ENCODE measurements at places on chromosomes 4 and X. TPM values are rescaled to one million over a fixed set of nuclear protein-coding genes. Genes with fewer than 3 reads are reported as not detected.
A peak's percentile ranks its signal among the peaks of the same experiment; 100 is the strongest.

Gene GPR78
- not detected for total RNA-seq

Gene MXRA5
- not detected for total RNA-seq

GRCh38 chr4:76141241-76141640, 7.0 kb downstream of the NUP54 start:
- no peak for DNase-seq

- DNase-seq: no peak
These were observed 40.4 kb downstream of the HPGDS start for GRCh38 chr4:94302191-94302590.

Gene P2RY4
- total RNA-seq: 0.55 TPM

DNA sequence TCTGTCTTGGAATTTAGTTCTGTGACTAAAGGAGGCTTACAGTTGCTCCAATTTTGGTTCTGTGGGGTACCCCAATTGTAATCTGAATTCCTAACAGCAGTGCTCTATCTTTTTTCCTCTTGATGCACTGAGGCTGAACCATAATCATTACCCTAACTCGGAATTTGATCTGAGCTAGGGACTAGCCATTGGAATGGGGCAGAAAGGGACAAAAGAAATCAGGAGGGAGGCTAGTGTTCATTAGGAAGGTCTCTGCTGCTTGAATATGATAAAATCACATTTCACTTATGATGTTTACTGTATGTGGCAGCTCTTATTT, 2.7 kb downstream of the KLF3 start:
- no peak for DNase-seq

Gene SYNPO2
- 0.99 TPM for total RNA-seq

GRCh38 chrX:125577479-125577878, 257.8 kb downstream of the TEX13C start:
- DNase-seq: no peak

Gene TCEAL9
- total RNA-seq: 1.3 TPM

- peak; percentile 8 for DNase-seq
These were observed 813 bp downstream of the DIAPH2 start for GRCh38 chrX:96685210-96686099.

DNA sequence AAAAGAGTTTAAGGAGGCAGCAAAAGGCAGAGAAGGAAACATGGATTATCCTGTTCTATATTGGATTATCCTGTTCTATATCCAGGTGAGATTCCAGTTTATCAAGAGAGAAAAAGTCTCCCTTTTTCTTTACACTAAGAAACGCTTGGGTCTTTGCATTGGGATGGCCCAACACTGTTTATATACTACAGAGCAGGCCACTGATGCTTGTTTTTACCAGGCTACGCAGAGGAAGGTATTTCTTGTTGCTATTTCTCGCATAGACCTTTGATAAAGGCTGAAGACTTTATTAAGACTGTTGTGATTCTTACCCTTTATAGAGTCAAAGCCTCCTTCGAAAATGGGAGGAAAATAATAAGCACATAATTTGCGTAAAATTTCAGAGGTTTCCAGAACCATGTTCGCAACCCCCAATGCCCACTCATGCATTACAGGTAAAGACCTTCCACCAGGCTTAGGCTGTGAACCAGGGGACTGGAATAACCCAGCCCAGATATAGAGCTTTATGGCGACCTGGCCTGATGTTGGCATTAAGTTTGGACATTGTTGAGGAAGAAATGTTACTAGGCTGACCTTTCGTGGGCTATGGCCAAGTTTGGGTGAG, 218.3 kb downstream of the PTTG2 start:
- DNase-seq: no peak

- DNase-seq: no peak
These were observed 19.6 kb downstream of the TMEM187 start for GRCh38 chrX:153992180-153992579.

Gene SPANXN4
- not detected for total RNA-seq

DNA sequence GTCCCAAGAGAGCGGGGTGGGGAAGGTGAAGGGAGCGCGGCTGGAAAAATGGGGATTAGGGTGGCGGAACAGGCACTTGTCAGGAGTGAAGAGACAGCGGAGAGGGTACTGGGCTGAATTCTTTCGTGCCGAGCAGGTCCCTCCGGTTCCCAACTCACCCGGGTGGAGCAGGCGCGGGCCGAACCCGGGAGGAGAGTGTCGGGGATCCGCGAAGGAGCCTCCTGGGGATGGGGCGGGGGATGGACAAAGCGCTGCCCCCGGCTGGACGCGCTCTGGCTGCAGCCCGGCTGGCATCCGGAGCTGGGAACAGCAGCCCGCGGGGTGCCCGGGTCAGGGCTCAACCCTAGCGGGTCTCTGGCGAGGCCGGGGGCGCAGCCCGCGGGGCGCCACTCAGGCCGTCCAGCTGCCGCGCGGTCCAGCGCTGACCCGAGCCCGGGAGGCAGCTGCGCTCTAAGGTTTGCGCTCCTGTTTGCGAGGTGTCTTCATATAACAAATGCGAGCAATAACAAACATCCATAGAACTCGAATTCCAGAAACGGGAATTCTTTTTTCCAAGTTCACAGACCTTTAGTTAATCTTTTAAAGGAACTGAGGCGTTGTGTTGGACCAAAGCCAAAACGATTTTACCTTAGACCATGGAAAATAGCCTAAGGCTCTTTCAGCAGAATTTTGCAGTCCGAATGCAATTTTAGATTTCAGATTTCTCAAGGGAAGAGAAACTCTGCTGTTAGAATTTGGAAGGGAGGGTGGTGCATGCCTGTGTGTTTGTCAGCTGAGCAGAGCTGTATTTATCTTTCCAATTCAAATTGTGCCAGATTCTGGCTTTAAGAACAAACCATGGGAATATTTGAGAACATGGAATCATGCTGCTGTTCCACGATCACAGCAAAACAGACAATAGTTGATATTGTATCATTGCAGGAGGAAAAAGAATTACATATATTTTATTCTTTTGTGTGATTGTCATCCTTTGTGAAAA, 744 bp downstream of the NPY5R start:
- DNase-seq: no peak

Gene TRIML2
- not detected for total RNA-seq

Gene PAGE4
- not detected for total RNA-seq

GRCh38 chrX:106726485-106727437, at the start of gene RNF128:
Gene RNF128, plus strand, starts transcription at chrX:106726701. Its CDS starts 213 bp downstream, at chrX:106726914.
- no peak for DNase-seq

DNA sequence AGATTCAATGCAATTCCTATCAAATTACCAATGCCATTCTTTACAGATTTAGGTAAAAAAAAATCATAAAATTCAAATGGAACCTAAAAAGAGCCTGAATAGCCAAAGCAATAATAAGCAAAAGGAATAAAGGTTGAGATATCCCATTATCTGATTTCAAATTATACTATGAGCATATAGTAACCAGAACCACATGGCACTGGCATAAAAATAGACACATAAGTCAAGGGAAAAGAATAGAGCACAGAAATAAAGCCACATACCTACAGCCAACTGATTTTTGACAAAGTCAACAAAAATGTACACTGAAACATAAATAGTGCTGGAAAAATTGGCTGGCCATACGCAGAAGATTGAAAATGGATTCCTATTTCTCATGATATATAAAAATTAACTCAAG, 853.7 kb downstream of the FAT4 start:
- DNase-seq: no peak

DNA sequence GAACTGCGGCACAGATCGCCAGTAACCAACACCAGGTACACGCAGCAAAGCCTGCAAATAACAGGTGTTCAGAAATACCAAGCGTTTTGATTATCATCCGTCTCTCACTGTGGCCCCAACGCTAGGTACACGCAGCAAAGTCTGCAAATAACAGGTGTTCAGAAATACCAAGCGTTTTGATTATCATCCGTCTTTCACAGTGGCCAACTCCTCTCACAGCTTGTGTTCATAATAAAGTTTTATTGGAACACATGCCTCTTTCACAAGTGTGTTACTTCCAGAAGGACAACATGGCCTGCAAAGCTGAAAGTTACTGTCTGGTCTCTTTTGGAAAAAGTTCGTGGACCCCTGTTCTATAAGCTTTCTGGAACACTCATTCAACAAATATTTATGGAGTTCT, 153.1 kb downstream of the AFAP1 start:
- DNase-seq: no peak

Gene RAB33A
- 16.7 TPM for total RNA-seq

Gene MAGEA6
- not detected for total RNA-seq

- peak; percentile 3 for DNase-seq
These were observed 40.0 kb upstream of the IQSEC2 start for GRCh38 chrX:53321230-53321942.

GRCh38 chr4:139083607-139083955, 68.0 kb downstream of the NOCT start:
- DNase-seq: no peak

DNA sequence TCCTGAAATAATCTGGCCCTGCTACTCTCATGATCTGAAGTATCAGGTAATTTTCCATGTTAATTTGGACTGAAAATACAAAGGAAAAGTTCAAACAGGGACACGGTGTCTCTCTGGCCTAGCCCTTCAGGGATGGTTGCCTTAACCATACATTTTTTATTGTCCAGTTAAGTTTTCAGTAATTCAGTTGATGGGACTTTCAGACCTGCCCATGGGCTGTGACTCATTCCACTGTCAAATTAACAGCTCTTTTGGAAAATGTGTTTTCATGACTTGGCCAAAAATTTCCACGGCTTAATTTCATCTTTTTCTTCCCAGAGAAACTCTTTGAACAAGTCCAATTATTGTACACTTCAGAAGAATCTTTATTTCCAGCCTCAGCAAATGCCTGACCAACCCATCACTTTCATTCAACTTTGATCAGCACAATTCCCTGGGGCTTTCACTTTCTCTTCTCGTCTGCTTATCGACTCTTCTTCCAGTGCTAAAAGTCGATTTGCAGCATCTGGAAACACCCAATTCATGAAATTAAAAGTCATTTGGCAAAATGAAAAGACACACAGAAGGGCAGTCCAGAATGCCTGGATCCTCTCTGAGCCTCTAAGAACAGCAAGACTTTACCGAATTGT, 293.9 kb downstream of the RAB28 start:
- no peak for DNase-seq

DNA sequence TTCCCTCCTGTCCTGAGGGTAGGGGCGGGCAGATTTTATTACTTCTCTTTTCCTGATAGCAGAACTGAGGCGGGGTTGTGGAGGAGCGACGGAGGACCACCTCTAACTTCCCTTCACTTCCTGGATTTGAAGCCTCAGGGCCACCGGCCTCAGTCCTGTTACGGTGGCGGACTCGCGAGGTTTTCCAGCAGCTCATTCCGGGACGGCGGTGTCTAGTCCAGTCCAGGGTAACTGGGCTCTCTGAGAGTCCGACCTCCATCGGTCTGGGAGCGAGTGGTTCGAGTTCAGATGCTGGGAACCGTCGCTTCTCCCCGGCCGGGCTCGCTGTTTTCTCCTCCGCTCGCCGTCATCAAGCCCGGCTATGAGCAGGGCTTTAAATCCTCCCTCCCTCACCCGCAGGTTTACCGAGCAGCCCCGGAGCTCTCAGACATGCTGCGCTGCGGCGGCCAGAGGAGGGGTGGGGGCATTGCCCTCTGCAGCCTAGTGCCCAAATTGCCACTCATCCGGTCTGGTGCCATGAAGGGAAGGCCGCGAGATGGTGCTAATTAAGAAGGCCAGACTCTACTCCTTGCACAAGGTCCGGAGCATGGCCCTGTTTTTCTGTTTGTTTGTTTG, 23.3 kb downstream of the HAND2 start:
- no peak for DNase-seq

GRCh38 chr4:84502955-84503373, 3.9 kb upstream of the NKX6-1 start:
- no peak for DNase-seq

- no peak for DNase-seq
These were observed 81.4 kb downstream of the RBM47 start for GRCh38 chr4:40548256-40548655.
